ENCODE measurements at places on chromosomes 6 and 20. TPM values are rescaled to one million over a fixed set of nuclear protein-coding genes. Genes with fewer than 3 reads are reported as not detected.

C6orf58 gene
- 0.50 TPM for total RNA-seq

CLDN20 gene
- not detected for total RNA-seq

IFT52 gene
- 25.6 TPM for total RNA-seq

ZBP1 gene
- not detected for total RNA-seq

PNPLA1 gene
- total RNA-seq = not detected

MCHR2 gene
- total RNA-seq = not detected

NRSN1 gene
- total RNA-seq = not detected

SOBP gene
- total RNA-seq = 0.76 TPM

POM121L2 gene
- total RNA-seq = not detected

LRRC73 gene
- 0.06 TPM for total RNA-seq

RIPPLY2 gene
- total RNA-seq = 0.19 TPM

MOG gene
- total RNA-seq = not detected

CLIC5 gene
- total RNA-seq = 0.06 TPM

NKX2-4 gene
- not detected for total RNA-seq

PAK5 gene
- total RNA-seq = not detected

HLA-DOA gene
- not detected for total RNA-seq

HLA-DQB1 gene
- not detected for total RNA-seq

MEI4 gene
- under 0.01 TPM for total RNA-seq

MDFI gene
- total RNA-seq = 22.8 TPM

BPIFA1 gene
- total RNA-seq = not detected

MYL9 gene
- total RNA-seq = 4.3 TPM

SRMS gene
- not detected for total RNA-seq

ATP6V1G2 gene
- total RNA-seq = 0.49 TPM

GCNT2 gene
- total RNA-seq = 6.3 TPM

OR2B6 gene
- not detected for total RNA-seq

MCCD1 gene
- total RNA-seq = not detected

HNF4A gene
- total RNA-seq = under 0.01 TPM

CST7 gene
- total RNA-seq = not detected

SLC17A2 gene
- total RNA-seq = not detected

TMEM244 gene
- not detected for total RNA-seq

TP53TG5 gene
- not detected for total RNA-seq

ADGRB3 gene
- total RNA-seq = not detected
